NCI-H1105 (cell line): ENCODE measurements at places on chromosomes 16 and 17.

GRCh38 chr16:50657241-50657640, 23.9 kb downstream of the SNX20 start:
- no peak for DNase-seq

GRCh38 chr16:57244463-57244766, 644 bp upstream of the ARL2BP start:
- DNase-seq: no peak

- no peak for DNase-seq
These were observed 2.3 kb downstream of the BEAN1 start for GRCh38 chr16:66429290-66429962.

DNA sequence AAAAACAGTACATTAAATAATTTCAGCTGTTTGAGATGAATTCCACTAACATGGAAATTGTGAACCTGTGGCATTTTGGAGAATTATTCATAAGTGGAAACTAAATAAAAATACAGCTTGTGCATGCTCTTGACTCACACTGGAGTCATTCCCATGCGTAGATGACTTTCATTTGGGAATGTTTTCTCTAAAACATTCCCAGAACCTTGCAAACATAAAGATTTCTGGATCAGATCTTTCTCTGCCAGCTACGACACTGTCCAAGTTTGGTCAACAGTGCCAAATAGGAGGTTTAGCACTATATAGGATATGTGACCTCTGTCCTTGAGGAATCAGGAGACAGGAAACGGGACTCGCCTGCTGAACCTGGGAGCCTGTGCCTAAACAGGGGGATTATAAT, 400.9 kb downstream of the SLC39A11 start:
- no peak for DNase-seq

DNA sequence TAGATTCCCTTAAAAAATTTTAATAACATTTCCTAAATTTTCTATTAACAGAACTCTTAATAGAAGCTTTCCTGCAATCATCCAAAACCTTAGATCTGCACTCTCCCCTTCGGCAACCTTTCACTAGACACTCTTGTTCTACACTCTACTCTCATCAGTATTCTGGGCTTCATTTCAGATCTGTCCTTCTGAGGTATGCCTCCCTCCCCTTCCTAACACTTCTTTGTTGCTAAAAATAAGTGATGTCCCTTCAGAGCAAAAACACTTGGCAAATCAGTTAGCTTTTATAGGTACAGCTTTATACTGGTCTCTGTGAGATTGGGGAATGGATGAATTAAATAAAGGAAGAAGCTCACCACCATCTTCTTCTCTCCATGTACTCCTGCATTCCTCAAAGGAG, 28.2 kb upstream of the GNAO1 start:
- DNase-seq: no peak

GRCh38 chr16:57260294-57260929, 15.4 kb downstream of the ARL2BP start:
- DNase-seq: no peak

DNA sequence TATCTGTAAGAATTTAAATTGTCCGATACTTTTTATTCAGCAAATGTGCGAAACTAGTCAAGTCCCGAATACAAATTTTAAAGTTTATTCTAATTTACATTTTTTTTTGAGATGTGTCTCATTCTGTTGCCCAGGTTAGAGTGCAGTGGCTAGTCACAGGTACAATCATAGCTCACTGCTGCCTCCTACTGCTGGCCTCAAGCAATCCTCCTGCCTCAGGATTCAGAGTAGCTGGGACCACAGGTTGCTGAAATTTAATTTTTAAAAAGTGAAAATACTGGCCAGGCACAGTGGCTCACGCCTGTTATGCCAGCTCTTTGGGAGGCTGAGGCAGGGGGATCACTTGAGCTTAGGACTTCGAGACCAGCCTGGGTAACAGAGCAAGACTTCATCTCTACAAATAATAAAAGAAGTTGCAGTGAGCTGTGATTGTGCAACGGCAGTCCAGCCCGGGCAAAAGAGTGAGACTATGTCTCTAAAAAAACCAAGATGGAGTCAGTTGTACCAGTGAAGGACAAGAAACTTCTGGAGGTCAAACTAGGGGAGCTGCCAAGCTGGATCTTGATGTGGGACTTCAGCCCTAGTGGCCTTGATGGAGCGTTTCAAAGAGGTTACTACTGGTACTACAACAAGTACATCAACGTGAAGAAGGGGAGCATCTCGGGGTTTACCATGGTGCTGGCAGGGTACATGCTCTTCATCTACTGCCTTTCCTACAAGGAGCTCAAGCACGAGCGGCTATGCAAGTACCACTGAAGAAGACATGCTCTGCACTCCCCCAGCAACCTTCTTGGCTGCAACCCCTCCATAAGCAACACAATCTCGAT, 5.6 kb downstream of the POLG2 start:
- no peak for DNase-seq

DNA sequence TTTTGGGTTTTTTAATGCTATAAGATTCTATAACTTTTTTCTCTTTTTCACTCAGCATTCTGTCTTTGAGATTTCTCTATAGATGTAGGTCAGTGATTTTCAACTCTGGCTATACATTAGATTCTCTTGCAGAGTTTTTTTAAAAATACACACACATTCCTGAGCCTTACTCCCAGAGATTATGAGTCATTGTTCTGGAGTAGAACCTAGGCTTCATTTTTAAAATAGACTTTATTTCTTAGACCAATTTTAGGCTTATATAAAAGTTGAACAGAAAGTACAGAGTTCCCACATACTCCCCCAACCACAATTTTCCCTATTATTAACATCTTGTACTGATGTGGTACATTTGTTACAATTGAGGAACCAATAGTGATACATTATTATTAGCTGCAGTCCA, 63.3 kb downstream of the CYB561 start:
- DNase-seq: no peak

DNA sequence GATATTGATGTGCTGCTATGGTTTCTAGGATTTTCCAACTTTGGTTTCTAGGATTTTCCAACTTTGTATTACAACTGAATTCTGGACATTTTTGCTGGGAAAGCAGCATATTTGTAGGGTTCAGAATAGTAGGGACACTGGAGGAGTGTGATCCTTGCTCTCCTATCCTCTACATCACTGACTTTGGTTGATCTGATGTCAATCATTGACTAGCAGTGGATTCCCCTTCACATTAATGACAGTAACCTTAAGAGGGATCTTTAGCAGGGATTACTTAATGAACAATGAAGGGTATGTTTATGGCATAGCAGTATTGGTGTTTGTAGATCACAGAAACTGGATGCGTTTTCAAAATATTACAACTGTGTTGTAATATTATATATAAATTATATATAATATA, 67.4 kb downstream of the MAP2K4 start:
- no peak for DNase-seq
